ENCODE measurements at places on chromosomes 7 and 10.

DNA sequence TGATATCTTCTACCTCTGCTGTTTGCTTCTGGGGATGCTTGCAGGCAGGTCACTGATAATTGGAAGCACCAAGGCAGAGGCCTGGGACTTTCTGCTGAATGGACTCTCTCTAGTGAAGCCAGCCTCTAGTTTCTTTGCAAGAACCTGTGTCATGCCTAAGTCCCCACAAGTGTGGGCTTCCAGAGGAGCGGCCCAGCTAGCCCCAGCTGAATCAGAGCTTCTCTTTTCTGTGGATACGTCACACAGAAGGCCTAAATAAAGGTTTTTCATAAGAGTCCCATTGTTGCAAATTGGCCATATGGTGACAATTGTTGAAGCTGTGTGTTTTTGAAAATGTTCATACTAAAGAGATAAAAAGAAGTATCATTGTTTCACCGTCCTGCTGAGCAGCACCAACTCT is 6.8 kb upstream of the OPALIN start:
- no peak for DNase-seq

- DNase-seq: no peak
Observed at GRCh38 chr10:30324448-30325110, 24.5 kb downstream of the MTPAP start.

DNA sequence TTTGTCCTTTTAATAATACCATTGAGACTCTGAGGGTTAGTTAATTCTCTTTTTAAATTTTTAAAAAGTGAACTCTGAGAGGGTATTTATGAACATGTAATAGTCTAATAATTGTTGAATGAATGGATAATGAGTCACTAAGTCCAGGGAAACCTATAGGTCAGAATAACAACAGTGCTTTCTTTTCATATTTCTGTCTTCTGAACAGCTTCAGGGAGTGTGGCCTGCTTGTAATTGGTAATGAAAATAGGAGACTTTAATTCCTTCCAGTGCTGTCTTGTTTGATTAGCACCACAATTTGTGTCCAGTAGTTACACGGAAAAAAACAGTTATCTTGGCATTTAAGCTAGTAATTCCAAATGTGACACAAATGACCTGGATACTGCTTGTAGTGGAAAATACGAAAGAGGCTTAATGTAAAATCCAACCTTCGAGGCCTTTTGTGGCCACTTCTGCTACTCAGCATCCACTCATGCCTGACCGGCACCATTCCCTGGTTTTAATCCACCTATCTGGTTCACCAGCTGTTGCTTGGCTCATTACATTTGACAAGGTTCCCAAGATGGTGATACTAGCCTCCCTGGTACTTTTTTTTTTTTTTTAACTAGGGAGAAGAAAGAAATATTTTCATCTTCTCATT is 149.3 kb upstream of the IMMP2L start:
- no peak for DNase-seq

GRCh38 chr7:115474137-115474536 is 552.2 kb downstream of the MDFIC start:
- no peak for DNase-seq

- no peak for DNase-seq
Observed at GRCh38 chr7:30911561-30911969, at the start of gene AQP1. Gene AQP1 (plus strand): TSS chr7:30911853. CDS start chr7:30911910, 57 bp downstream.

GRCh38 chr10:94902570-94902969 is 35.9 kb upstream of the CYP2C9 start:
- no peak for DNase-seq

- no peak for DNase-seq
Observed at GRCh38 chr7:107684947-107685463, 24.4 kb downstream of the SLC26A4 start.

GRCh38 chr7:81754918-81755696 is 14.7 kb downstream of the HGF start:
- DNase-seq: no peak

DNA sequence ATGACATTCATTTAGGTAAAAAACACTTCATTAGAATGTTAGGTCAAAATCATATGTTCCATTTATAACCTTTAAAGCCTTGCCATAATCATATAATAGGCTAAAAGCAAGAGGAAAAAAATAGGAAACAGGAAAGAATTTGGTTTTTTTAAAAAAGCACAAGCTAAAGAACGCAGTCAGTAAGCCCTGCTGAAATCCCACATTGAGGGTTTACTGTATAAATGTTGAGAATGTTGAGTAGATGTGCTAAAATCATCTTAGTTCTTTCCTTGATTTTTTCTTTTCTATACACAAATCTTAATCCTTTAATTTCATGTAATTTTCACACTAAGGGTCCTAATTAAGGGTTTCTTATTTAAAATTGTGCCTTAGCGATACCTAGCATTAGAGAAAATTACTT is 133.0 kb downstream of the TSPAN12 start:
- DNase-seq: no peak

GRCh38 chr10:132404169-132404880 is 7.3 kb downstream of the PWWP2B start:
- no peak for DNase-seq

DNA sequence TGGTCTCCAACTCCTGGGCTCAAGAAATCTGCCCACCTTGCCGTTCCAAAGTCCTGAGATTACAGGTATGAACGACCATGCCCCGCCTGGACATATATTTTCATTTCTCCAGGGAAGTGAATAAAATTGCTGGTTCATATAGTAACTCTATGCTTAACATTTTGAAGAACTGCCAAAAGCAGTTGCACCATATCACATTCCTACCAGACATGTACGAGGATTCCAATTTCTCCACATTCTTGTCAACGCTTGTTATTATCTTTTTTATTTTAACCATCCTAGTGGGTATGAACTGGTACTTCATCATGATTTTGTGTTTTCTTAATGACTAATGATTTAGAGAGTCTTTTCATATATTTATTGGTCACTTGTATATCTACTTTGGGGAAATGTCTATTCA is 21.9 kb upstream of the CPN1 start:
- DNase-seq: no peak

GRCh38 chr7:98285157-98286092 is 3.9 kb downstream of the BRI3 start:
- no peak for DNase-seq

DNA sequence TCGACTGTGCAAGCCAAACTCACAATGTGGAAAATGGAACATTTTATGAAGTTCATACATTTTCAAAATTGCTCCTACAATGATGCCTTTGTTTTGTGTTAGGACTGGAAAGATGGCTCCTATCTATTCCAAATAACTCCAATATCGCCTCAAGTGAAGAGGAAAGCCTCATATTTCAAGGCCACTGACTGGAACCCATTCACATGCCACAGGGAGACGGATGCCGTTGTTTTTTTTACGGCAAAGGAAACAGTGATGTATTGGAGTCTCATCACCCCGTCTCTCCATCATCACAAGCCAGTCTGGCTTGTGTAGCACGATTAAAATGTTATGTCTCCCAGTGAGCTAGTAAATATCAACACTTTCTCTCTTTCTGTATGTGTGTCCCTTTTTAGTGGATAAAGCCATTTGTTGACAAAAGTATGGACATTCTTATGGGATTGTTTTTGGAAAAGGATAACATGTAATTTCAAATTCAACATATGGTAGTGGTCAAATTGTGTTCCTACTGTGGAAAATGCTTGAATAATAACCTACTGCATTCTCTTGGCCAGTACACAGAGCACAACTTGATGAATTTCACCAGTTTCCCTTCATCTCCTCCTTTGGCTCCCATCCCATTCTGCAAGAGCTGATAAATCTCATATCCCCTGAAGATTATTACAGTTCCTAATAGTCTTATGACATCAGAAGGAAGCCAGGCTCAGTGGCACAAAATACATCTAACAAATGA is 109.5 kb upstream of the PITRM1 start:
- no peak for DNase-seq
